NCI-H82 (cell line): ENCODE measurements at places on chromosomes 12 and 14.

DNA sequence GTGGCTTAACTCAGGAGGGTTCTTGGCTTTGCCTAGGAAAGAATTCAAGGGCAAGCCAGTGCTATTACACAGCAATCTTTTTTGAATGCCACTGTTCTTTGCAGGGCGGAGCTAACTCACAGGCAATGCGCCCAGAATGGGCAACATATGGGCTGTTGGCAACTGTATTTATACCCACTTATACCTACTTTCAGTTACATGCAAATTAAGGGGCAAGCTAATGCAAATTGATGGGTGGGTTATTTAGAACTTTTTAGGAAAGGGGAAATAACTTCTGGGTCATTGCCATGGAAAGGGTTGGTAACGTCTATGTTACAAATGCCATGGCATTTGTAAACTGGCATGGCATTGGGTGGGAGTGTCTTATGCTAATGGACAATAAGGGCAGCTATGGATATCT is 85.4 kb downstream of the C12orf50 start:
- no peak for DNase-seq

DNA sequence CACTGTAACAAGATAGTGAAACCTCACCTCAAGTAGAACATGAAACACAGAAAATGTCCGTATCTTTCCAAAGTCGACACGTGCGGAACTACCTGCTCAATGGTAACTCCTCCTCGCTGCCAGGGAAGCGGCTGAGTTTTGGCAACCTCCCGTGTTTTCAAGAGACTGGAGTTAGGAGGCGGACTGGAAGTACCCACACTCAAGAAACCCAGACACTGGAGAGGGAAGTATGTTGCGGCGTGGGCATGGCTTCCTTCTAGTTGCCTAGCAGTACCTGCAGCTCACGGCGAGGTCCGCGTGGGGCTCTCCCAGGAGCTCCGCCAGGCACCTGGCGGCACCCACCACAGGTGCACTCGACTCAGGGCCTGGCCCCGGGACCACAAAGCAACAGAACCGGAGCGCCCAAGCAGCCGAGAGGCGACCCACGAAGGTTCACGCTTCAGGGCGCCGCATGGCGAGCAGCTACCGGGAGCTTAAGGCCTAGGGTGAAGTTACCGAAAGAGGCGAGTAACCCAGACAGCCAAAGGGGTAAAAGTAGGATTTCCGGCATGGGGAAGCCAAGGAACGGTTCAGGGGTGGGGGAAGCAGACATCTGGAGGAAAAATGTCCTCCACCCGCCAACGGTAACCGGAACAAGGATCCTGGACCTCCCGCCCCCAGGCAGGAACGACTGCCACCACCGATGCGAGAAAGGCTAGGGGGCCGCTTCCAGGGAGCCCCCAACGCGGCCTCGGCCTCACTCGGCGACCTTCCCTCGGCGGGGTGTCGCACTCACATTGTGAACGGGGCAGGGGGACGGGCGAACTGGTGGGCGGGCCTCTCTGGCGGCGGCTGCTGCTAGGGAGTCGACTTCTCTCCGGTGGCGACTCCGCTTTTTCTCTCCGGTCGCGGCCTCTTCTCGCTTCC is 608 bp downstream of the PTGES3 start:
- DNase-seq = peak; percentile 69

DNA sequence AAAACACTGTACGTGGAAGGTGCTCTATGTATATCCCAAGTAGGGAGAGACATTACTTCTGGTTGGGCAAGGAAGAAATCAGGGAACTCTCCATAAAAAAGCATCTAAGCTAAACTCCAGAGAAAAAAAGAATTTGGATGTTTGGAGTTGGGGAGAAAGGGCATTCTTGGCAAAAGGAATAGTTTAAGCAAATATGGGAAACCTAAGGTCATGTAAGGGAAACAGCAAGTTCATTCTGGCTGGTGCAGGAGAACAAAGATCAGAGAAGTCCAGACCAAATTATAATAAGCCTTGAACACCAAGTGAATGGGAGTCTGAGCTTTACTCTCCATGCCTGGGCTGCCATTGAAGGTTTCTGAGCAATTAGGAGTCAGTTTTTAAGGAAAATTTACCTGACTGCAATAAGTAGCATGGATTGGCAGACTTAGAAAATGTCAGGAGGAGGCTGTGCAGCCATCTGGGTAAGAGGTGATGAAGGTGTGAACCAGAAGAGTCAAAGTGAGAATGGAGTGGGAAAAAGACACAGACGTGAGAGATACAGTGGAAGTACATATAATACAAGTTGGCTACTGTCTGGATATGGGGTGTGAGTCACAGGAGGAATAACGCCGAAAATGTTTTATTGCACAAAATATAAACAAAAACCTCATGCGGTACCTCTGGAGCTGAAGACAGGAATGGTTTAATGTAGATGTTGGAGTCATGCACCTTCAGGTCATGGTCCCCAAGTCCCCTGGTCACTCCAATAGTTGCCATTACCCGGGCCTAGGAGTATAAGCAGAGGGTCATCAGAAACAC is 222.6 kb downstream of the MON2 start:
- DNase-seq = no peak

DNA sequence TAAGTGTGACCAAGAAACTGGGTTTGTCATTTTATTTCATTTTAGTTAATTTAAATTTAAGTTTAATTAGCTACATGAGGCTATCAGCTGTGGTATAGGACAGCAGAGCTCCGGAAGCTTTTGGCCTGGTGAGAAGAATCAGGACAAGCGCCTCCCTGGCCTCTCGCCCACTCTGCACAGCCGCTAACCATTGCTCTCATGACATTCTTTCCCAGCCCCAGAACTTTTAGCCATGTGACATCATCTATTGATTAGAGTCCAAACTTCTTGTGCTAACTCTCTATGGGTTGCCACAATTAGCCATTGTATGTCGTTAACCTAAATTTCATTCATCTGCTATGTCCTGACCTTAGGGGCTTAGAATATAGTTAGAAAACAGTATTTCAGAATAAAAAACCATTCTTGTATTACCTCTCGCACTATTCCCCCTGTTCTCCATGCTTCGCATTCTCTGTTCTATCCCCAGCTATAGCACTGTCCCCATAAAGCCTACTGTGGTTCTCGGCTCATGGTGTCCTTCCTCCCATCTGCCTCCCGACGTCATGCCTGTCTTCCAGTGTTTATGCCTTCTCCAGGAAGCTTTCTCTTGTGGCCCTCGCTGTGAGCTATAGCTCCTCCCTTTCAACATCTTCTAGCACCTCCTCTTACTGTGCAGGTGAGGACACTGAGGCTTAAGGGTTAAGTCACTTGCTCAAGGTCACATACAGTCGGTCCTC is 23.5 kb downstream of the SSH1 start:
- DNase-seq = no peak
